ENCODE measurements at places on chromosomes 4 and X.

- DNase-seq: no peak
Measured at GRCh38 chr4:149343614-149344013, 472.0 kb downstream of the IQCM start.

DNA sequence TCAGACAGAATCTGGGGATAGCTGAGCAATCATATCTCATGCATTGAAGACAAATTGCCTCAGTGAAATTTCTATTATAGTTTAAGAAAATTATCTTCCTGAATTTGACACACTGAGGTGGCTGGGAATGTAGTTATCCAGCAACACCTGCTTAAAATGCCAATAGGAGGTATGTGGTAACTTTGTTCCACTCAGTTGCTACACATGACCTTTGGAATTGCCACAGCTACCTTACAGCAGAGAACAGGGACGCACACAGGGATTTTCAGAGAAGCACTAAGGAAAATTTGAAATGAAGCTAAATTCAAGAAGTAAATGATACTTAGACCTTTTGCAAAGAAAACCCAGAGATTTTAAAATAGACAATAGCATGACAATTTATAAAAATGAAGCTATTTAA is 264.6 kb downstream of the IL1RAPL1 start:
- no peak for DNase-seq

- no peak for DNase-seq
Measured at GRCh38 chr4:57866468-57867171, 756.4 kb upstream of the IGFBP7 start.

- no peak for DNase-seq
Measured at GRCh38 chrX:20244931-20245330, 21.8 kb downstream of the RPS6KA3 start.

DNA sequence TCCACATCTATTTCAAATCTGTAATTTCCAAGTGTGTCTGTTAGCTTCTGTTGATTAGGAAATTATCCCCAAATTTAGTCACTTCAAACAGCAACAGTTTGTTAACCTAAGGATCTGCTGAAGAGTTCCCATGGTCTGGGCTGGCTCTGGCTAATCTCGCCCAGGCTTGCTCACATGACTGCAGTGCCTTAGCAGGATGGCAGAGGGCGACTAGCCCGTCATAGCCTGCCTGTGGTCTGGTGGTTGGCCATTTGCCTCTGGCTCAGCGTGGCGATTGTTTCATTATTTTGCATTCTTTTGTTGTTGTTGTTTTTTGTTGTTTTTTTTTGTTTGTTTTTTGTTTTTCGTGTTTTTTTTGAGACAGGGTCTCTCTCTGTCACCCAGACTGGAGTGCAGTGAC is 264.0 kb downstream of the TRIML1 start:
- DNase-seq: no peak

DNA sequence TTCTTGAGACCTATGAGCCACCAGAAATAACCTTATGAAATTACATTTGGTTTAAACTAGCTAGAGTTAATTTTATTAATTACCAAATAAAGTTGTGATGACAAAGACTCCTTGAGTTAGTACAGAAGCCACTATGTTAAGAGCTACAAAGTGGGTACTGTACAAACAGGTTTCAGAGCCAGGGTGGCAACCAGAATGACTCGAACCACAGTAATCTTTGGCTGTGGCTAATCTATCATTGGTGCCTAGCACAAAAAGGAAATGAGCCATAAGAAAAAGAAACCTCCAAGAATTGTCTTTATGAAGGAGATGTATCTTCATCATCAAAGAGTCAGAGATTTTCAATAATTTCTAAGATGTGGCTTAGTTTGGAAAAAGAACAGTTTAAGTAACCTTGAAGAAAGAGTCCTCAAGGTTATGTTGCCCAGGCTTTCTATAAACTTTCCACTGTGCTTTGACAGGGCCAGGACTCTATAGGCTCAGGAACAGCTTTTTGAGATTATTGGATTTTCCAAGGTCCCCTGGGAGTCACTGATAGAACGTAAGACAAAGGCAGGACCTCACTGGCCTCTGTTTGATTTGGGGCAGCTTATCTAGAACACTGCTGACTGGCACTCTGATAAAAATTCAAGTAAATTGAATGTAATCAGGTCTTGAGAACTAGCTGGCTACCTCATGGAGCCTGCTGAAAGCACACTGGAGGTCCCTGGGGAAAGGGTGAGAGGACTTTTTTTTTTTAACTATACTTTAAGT is 777.7 kb downstream of the STIM2 start:
- DNase-seq: no peak

All from epithelial cell of proximal tubule (primary cell).